Type B pancreatic cell (in vitro differentiated cells): ENCODE measurements at places on chromosomes 7 and 10. TPM values are rescaled to one million over a fixed set of nuclear protein-coding genes. Genes with fewer than 3 reads are reported as not detected.

The C10orf53 gene
- not detected in 2 replicates for total RNA-seq

The ABHD11 gene
- total RNA-seq: 43.9 and 104 TPM in 2 replicates

- DNase-seq: no peak
Measured at GRCh38 chr7:33457039-33457438, 327.7 kb downstream of the BBS9 start.

- DNase-seq: no peak
Measured at GRCh38 chr10:14409247-14409646, 78.5 kb upstream of the FRMD4A start.

GRCh38 chr10:89428877-89429276, 14.5 kb downstream of the IFIT5 start:
- no peak for DNase-seq

DNA sequence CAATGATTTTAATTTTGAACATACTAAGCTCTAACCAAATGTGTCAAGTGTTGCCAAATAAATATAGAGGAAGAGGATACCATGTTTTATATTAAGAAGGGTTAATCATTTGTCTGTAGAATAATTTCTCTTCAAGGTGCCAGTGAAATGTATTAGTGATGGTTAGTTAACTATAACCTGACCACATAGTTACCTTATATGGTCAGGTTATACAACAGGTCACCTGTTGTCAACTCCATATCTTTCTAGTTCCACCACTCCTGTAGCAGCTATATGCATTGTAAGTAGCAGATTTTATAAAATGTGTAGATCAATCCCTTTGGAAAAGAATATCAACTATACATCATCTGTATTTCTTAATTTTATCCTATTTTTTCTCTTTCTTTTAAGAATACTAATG, 35.1 kb downstream of the PTPRZ1 start:
- no peak for DNase-seq

The CTAGE6 gene
- 0.12 and 0.14 TPM in 2 replicates for total RNA-seq

- DNase-seq: peak; percentile 64
Measured at GRCh38 chr10:44341886-44342285, 43.0 kb downstream of the CXCL12 start.

The CPA2 gene
- 16.3 and 19.8 TPM in 2 replicates for total RNA-seq

- DNase-seq: no peak
Measured at GRCh38 chr7:47625861-47626715, 44.2 kb upstream of the TNS3 start.
